EL (cell line): ENCODE measurements at places on chromosomes 6 and 20.

DNA sequence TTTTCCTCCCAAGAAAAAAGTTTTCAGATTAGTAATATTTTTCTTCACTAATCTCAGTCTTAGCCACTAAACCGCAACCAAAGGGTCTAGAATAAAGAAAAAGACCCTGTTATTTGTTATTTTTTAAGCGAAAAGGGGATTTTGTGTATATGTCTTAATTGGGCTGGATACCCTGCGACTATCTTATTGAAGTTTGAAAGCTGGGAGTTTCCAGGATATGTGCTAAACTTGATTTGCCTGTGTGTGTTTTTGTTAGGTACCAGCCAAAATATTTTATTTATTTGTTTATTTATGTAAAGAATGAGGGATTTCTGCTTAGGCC is 52.4 kb downstream of the TNFAIP3 start:
- DNase-seq, result no peak

DNA sequence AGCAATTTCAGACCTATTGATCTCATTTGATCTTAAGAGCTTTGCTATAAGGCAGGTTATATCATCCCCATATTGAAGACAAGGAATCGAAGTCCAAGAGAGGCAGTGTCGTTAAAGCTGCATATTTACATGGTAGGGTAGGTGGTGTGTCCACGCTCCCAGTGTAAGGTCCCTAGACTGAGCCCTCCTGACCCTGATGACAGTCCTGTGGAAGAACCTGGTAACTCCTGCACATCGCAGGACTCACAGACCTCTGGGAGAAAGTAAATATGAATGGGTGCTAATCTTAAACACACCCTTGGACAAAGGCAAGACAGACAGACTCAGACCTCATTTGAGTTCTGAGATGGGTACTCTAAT is 602 bp upstream of the HLA-DPB1 start:
- no peak for DNase-seq

DNA sequence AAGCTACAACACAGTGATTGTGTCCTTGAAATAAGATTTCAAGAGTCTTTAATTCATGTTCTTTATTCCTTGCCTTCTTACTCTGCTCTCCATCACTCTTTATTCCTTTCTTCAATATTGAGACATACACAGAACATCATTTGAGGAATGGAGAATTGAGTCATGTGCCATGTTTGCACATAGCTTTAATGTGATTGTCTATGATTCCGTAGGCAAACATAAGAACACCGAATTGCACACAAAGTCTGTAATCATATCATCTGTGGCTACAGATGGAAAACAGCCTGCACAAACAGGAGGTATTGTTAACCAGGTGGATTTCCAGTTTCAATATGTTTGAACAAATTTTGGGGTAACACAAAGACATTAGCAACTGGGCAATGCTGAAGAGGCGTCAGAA is 571.6 kb upstream of the GJE1 start:
- DNase-seq, result no peak

GRCh38 chr6:40276141-40276540 is 311.0 kb downstream of the LRFN2 start:
- DNase-seq, result no peak

GRCh38 chr20:32358883-32359632 is 927 bp downstream of the ASXL1 start:
- DNase-seq, result peak; percentile 78

DNA sequence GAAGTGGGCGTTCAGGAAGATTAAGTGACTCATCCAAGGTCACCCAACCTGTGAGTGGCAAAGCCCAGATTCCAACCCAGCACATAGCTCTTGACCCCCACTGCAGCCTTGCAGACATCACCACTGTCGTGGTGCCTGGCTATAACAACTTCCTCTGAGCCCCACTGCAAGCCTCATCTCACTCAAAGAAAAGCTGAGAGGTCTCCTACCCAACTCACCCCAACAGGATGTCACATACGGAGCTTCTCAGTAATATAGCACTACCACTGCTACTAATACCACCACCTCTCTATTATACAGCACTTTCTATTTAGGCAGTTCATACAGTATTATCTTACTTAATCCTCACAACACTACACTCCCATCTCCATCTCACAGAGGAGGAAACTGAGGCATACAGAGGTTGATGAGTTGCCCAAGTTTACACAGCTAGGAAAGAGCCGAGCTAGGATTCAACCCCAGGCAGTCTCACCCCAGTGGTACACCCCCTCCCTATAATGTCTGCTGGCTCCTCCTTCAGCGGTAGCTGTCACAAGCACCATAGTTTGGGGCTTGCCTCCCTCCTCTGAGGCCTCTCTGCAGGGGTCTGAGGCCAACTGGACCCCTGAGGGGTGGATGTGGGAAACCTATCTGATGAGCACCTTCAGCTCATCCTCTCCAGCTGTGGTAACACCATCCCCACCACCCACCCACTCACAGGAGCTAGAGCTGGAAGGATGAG is 19.5 kb downstream of the TFEB start:
- DNase-seq, result no peak

DNA sequence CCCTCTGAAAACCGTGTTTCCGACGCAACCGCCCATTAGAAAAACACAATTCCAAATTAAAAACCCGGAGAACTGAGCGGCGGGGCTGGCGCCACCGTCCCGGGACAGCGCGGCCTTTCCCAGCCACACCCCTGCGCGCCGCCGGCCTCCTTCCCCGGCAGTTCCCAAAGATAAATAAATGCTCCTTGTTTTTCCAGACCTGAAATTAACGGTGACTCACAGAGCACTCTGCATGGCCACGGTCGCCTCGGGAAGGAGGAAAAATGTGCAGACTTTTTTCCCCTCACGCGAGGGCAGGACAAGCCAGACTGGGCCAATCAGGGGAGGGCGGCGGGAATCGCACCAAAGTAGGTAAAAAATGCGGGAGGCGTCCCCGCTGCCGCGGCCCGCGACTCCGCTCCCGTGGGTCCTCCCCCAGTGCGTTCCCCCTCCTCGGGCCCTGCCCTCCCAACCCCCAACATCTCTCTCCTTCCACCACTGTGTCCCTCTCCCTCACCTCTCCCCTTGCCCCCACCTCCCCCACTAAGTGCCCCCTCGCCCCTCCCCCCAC is 828 bp upstream of the DSTN start:
- DNase-seq, result peak; percentile 99

DNA sequence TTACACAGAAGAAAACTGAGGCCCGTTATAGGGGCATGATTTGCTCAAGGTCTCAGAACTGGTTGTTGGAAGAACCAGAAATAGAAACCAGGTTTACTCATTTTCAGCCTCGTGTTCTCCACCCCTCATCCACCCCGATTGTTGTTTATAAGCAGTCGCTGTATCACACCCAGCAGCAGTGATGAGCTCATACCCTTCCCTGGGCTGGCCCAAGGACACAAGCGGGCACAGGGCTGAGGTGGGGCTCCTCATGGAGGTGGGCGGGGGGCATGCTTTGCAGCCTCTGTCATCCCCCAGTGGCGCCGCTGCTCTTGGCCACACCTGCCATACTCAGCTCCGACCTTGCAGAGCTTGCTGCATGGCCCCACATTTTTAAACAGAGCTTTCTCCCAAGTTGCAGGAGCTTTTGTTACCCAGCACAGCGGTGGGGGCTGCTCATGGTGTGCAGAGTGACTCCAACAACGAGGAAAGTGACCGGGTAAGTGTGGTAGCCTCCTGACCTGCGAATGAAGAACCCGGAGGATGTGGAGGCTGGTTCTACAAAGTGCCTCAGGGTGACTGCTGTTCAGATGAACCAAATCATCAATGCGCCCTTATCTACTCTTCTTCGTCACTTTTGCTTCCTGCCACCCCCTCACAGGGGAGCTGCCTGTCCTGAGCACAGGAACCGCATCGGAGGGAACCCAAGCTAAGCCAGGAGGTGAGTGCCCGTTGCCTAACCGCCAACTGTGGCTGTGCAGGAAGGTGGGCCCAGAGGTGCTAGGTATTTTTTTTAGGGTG is 43.6 kb upstream of the NKX2-2 start:
- no peak for DNase-seq

GRCh38 chr6:110735666-110736065 is 79.6 kb downstream of the CDK19 start:
- DNase-seq, result no peak
